OCI-LY7 (cell line): ENCODE measurements at places on chromosomes 13 and 19.

GRCh38 chr13:79155883-79156282, 250.2 kb downstream of the RBM26 start:
- no peak for DNase-seq

DNA sequence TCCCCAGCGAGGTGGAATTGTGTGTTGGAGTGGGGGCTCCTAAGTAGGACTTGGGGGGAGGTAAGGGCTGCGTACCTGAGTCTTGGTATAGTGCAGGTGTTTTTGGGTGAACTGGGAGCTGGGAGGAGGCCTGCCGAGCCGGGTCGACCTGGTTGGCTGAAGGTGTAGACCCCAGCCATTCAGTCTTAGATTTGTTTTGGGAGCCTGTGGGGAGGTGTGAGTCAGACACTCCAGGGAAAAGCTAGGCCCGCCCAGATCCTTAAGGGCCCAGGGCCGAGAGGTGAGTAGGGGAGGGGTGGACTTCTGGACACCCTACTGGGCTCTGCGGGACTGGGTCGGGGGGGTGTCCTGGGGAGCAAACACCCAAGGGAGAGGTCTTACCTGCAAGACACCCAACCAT, 935 bp downstream of the CRB3 start:
- no peak for DNase-seq

- DNase-seq: no peak
Observed at GRCh38 chr13:55660851-55661250, 1479.9 kb upstream of the PRR20A start.

GRCh38 chr13:40987606-40988280, 31.4 kb downstream of the ELF1 start:
- DNase-seq: no peak

DNA sequence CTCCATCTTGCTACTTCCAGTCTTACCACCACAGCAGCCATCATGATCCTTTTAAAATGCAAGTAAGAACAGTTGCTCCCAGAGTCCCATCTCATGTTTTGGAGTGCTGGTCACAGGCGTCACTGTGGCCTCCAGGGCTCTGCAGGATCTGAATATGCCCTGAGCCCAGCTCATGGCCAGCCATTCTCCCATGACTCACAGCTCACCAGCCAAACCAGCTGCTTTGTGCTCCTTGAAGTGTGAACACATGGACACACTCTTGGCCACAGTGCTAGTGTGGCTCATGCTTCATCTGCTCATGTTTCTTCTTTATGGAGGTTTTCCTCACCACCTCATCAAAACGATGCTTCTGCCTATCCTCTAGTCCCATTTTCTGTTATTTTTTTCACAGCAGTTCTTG, 466.5 kb downstream of the UQCRFS1 start:
- DNase-seq: no peak

DNA sequence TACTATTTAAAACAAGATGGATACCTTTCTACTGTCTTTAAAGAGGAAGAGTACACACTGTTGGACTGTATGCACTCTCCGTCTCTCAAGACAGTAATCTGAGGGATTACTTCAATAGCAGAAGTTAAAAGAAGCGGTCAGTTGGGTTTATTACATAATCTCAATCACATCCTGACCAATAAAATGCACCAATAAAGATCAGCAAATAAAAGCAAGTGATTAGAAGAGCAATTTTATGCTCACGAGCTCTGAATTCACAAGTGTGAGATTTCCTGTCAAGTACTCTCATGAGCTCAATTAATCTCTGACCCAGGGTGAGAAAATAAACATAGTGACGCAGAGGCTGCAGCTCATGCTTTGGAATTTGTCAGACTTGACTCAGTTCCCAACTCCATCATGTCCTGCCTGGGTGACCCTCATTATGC, 12.2 kb downstream of the ABCC4 start:
- DNase-seq: no peak

DNA sequence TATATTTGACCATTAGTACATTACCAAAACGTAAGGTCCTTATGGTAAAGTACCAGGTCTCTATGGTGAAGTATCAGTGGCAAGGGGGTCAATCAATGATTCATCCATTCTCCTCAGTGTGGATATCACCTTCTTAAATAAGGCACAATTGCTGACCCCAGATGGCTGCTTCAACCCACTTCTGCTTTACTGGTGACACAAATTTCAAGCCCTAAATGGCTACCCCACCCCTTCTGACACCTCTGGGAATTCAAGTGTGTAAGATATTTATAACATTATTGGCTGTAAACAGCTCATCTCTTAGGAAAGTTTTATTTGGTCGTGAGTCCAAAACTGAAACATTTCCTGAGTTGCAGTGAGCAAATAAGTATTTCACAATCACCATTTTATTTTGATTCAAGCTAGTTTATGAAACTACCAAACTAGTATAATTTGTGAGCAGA, 7.9 kb upstream of the WBP4 start:
- DNase-seq: peak; percentile 71

- no peak for DNase-seq
Observed at GRCh38 chr13:104983601-104984000, 1551.9 kb downstream of the EFNB2 start.

DNA sequence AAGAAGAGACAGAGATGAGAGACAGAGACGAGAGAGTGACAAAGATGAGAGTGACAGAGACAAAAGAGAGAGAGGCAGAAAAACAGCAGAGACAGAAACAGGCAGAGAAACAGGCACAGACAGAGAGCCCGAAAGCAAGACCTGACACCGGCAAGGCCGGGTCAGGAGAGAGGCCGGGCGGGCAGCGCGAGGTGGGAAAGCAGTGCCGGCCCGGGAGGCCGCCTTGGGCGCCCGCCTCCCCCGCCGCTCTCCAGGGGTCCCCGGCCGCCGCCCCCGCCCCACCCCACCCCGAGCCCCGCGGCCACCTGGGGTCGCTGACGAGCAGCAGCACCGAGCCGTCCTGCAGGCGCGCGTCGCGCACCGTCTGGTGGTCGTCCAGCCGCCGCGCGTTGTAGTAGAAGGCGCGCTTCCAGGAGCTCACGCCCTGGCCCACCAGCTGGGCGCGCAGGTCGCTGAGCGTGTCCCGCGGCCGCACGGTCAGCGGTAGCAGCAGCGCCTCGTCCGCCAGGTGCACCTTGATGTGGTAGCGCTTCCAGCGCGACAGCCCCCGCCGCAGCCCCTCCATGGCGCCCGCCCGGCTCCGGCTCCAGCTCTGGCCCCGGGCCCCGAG, at the start of gene TINCR:
TINCR (minus strand) TSS at position 594 of the 610 bp plus-strand sequence.
- DNase-seq: no peak

- peak; percentile 15 for DNase-seq
Observed at GRCh38 chr19:1811472-1811894, 593 bp downstream of the ATP8B3 start.
